ENCODE measurements at places on chromosomes 7 and 10. TPM values are rescaled to one million over a fixed set of nuclear protein-coding genes. Genes with fewer than 3 reads are reported as not detected.

GRCh38 chr7:148436571-148436970, 154.0 kb upstream of the C7orf33 start:
- H3K27me3 ChIP-seq: no peaks in the 10 kb centered on the region
- no peak overlapping the region for H3K4me3 ChIP-seq
- no peaks in the 10 kb centered on the region for H3K4me1 ChIP-seq
- no peak for DNase-seq

GRCh38 chr7:101651112-101651511, 22.0 kb upstream of the MYL10 start:
- no peaks in the 10 kb centered on the region for H3K36me3 ChIP-seq
- H3K27ac ChIP-seq: no peak overlapping the region
- H3K4me1 ChIP-seq: no peaks in the 10 kb centered on the region
- H3K27me3 ChIP-seq: no peaks in the 10 kb centered on the region

DNA sequence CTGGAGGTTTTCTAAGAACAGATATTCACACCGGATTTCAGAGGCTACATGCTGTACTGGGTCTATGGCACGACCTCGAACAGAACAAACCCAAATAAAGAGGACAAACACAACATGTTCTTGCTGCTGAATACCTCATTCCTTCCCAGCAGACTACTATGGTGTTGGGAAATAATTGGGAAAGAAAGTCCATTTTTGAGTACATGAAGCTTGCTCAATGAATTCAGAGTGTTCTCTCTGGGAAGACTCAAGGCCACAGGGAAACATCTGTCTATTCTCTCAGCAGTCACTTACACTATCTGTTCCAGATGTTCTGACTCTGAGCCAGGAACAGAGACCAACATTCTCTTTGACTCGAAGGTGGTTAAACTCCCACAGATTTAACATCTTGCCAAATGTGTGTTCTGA, 30.9 kb downstream of the LAMB1 start:
- H3K36me3 ChIP-seq: peaks cover 2% of the 10 kb centered on the region
- peak overlapping the region; percentile 55 for H3K27ac ChIP-seq
- H3K27me3 ChIP-seq: no peaks in the 10 kb centered on the region
- peaks cover 2% of the 10 kb centered on the region for H3K4me1 ChIP-seq
- DNase-seq: no peak
- no peak overlapping the region for H3K4me3 ChIP-seq

The GIMAP4 gene
- 75.3 TPM for total RNA-seq

The AHR gene
- total RNA-seq: 117 TPM

The CYP26C1 gene
- 0.21 TPM for total RNA-seq

DNA sequence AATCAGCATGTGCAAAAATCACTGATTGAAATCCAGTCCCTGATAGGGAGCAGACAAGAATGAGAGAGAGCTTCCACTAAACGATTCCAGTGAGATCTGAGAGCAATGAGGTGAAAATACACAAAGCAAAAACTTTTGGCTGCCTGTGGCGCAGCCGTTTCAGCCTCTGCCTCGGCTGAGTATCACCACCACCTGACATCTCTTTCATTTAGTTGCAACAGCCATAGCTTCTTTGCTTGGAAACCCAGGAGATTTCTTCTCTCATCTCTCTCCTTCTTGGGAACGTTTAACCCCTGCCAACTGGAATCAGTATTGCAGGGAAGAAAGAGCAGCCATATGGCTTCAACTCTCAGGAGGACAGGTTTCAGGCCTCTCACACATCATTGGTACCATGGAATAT, 237.3 kb upstream of the AGK start:
- no peaks in the 10 kb centered on the region for H3K27me3 ChIP-seq
- H3K4me1 ChIP-seq: no peaks in the 10 kb centered on the region
- no peak overlapping the region for H3K4me3 ChIP-seq
- DNase-seq: no peak

DNA sequence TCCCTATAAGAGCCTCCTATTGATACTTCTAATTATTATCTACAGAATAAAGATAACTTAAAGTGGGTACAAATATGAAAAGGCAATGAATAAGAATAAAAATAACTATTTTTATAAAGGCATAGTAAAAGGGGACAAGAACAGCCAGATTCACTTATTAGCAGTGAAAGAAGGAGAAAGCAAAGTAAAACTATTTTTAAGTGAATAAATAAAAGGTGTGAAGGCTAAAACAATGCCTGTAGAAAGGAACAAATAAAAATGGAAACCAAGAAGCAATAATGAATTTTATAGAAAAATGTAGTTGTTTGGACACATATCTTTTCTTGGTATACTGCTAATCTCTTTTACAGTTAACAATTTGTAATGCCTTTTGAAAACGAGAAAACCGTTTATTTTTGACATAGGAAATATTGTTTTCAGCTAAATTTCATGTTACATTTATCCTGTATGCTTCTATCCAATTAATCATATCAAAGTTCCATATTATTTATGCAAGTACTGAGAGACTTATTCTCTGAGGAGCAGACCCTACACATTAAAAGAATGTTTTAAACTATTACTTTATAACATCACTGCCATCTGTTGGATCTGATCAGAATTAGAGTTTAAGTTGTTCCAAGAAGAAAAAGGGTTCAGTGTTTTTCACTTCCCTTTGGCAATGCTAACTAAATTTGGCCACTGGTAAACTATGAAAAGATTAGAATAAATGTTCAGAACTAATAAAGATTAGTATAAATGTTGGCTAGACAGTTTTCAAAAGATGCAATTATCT, 59.1 kb downstream of the ARMC3 start:
- H3K4me1 ChIP-seq: no peaks in the 10 kb centered on the region
- no peaks in the 10 kb centered on the region for H3K36me3 ChIP-seq
- H3K27ac ChIP-seq: no peak overlapping the region
- no peaks in the 10 kb centered on the region for H3K27me3 ChIP-seq
- H3K4me3 ChIP-seq: no peak overlapping the region

DNA sequence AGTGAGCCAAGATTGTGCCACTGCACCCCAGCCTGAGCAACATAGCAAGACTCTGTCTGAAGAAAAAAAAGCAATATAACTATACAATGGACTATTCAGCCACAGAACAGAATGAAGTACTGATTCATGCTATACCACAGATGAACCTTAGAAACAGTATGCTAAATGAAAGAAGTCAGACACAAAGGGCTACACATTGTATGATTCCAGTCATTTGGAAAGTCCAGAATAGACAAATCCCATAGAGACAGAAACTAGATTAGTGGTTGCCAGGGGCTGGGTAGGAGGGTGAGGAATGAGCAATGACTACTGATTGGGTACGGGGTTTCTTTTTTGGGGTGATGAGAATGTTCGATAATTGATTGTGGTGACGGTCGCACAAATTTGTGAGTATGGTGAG, 9.6 kb upstream of the CFAP70 start:
- H3K4me3 ChIP-seq: no peak overlapping the region
- no peaks in the 10 kb centered on the region for H3K4me1 ChIP-seq
- H3K36me3 ChIP-seq: peaks cover 2% of the 10 kb centered on the region
- no peak overlapping the region for H3K27ac ChIP-seq
- DNase-seq: no peak
- no peaks in the 10 kb centered on the region for H3K27me3 ChIP-seq
